ENCODE measurements at places on chromosomes 16 and 17.

GRCh38 chr17:7220593-7221277 is 997 bp downstream of the ACADVL start:
- DNase-seq, result no peak

GRCh38 chr16:58628845-58629732 is 537 bp downstream of the CNOT1 start:
- peak; percentile 87 for DNase-seq

DNA sequence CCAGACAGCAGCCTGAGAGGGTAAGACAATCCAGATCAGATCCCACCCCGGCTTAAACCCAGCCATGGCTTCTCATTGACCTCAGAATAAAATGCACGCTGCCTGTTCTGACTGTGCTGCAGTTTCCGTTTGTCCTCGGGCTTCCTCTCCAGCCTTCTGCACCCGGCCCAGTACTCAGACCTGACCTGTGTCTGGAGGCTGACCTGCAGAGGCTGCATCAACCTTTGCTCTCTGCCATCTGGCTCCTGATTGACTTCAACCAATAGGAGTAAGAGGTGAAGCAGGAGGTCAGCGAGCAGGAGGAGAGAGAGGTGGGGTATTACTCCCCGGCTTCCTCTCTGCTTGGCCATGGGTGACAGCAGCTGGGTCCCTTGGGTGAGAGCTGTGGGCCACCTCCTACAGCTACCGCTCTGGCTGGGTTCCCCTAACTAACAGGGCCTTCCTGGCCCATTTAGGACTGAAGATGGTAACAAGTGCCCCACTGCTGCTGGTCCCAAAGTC is 46.7 kb downstream of the C16orf82 start:
- no peak for DNase-seq

- no peak for DNase-seq
These were observed 3.9 kb downstream of the HS3ST3A1 start for GRCh38 chr17:13597723-13598347.

GRCh38 chr16:67430977-67431774 is at the start of gene HSD11B2:
TSS of gene HSD11B2 (plus strand) at chr16:67431121. CDS start at chr16:67431249, 128 bp downstream.
- peak; percentile 93 for DNase-seq

DNA sequence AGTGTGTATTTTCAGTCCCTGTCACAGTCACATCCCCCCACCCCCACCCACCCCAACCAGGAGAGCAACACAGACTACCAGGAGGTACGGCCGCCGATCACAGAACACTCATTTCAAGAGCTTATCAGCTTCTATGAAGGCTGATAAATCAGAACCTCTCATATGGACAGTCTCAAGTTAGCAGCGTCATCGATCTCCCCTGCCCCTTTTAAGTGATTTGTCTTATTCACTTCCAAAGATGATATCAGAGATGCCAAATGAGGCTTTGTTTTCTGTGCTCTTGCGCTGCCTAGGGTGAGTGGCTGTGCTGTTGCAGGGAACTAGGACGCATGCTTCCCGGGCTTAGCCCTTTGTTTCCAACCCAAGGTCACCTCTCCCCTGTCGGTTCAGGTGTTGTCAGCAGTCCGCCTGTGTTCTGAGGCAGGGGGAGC is 26.8 kb upstream of the PMFBP1 start:
- DNase-seq, result no peak
